DMS79 (cell line): ENCODE measurements at places on chromosomes 4 and X.

- DNase-seq: no peak
Measured at GRCh38 chr4:170875868-170876267, 786.1 kb upstream of the AADAT start.

DNA sequence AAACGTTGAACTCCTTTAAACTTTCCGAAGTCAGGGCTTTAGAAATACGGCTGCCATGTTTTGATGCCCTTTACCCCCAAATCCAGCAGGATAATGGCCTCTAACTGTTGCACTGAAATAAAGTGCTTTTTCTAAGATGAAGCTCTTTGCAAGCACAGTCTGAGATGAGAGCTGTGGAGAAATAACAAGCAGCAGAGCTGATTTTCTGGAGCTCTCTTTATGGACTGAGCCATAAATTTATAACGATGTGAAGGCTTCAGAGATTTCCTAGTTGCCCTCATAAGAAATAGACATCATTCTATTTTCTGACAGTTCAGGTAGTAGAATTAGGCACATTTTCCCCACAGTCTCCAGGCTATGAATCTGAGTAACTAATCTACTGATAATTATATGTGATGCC, 567.3 kb downstream of the PDHA2 start:
- DNase-seq: no peak

DNA sequence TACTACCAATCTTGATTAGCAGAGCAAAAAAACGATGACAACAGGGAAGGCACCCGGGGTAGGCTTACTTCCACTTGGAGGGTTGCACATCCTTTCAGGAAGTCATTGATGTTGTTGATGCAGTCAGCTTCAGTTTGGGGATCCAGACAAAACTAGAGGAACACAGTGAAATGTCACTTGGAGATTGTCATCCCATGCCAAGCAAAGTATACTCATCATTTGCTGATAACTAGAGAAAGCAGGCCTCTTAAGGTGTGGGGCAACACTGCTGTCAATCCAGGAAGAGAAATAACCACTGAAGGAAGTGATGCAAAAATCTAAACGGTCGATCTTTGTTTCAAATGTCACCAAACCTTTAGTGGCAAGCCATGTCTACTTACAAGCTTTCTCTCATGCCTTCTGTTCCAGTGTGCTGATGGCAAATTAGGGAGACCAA, 1.4 kb downstream of the ARHGEF6 start:
- DNase-seq: no peak

DNA sequence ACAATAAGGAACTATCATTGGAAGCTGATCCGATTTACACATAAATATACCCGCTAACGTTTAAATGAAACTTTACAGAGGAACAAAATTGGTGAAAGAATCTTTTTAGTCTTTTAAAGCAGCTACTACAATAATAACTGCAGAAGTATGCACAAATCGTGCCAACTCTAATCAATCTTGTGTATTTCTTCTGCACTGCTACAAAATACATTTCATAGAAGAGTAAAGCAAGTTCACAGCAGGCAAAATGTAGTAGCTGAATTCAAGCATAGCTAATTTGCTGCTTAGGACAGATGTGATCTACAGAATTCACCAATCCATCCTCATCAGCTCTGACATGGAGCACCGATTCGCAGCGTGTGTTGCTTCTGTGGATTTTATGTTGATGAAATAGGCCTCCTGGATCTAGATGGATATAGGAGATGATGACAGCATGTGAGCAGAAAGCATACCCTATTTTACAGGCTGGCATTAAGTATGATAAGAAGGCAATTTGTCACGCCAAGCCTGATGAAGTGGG, 367.3 kb upstream of the FGF13 start:
- DNase-seq: no peak

- DNase-seq: no peak
Measured at GRCh38 chr4:163473130-163473529, 424 bp downstream of the TKTL2 start.

GRCh38 chr4:141002323-141002805, 130.9 kb downstream of the RNF150 start:
- no peak for DNase-seq

DNA sequence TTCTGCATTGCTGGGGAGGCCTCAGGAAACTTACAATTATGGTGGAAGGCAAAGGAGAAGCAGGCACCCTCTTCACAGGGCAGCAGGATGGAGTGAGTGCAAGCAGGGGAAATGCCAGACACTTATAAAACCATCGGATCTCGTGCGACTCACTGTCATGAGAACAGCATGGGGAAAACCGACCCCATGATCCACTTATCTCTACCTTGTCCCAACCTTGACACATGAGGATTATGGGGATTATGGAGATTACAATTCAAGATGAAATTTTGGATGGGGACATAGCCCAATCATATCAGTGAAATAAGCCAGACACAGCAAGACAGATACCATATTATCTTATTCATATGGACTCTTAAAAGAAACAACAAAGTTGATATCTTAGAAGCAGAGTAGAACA, 134.9 kb downstream of the C4orf33 start:
- no peak for DNase-seq

GRCh38 chrX:20252381-20253231, 14.1 kb downstream of the RPS6KA3 start:
- no peak for DNase-seq

- DNase-seq: no peak
Measured at GRCh38 chr4:185142564-185142911, 528 bp upstream of the SLC25A4 start.

GRCh38 chr4:6502147-6502546, 29.7 kb upstream of the PPP2R2C start:
- DNase-seq: no peak

DNA sequence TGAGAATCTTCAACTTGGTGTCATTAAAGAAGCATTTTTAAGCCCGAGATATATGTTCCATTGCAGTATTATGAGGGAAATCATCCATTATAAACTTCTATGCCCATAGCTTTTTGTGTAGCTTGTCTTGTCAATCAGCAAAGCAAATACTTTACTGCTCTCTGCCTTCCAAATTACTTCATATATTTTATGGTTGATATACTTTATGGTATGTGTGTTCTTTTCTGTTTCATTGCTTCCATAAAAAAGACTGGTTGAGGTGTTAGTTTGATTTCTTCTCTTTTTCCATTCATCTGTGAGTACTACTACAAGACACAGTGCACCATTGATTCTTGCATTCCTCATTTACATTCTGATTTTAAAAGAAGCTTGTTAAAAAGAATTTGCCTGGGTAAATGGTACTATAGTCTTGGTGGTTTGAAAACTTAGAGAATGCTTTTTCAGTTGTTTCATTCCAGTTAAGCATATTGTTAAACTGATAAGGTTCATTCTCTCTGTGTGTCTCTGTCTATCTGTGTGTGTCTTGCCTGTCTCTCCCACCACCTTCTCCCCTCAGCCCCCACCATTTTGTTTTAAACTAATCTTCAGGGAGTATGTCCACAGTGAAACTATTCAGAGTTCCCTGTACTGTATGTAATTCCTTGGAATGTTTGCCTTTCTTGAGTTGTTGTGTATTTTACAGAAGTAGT, 27.1 kb downstream of the STAG2 start:
- DNase-seq: no peak

- no peak for DNase-seq
Measured at GRCh38 chrX:83022020-83022419, 486.1 kb upstream of the POU3F4 start.

- no peak for DNase-seq
Measured at GRCh38 chr4:169840554-169840953, 82.8 kb upstream of the HPF1 start.

DNA sequence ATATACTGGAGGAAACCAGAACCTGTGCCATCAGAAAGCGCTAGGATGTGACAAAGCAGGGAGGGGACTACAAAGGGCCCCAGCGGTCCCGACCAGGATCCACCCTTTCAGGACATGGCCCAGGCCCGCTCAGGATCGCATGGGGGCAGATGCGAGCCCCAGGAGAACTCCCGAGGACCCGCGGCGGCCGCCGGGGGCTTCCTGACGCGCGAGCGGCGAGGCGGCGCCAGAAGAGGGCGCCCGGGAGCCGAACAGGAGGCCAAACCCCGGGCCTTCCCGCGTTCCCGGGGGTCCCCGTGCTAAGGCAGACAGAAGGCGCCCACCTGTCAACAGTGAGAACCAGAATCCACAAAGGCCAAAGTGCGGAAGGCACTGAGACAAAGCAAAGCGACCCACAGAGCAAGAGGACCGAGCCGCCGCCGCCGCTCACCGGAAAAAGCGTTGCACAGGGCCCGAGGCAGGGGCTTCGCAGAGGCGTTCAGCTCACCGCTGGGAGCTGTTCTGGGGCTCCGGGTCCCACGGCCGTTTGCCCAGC, 7.3 kb upstream of the OPN1LW start:
- peak; percentile 39 for DNase-seq

DNA sequence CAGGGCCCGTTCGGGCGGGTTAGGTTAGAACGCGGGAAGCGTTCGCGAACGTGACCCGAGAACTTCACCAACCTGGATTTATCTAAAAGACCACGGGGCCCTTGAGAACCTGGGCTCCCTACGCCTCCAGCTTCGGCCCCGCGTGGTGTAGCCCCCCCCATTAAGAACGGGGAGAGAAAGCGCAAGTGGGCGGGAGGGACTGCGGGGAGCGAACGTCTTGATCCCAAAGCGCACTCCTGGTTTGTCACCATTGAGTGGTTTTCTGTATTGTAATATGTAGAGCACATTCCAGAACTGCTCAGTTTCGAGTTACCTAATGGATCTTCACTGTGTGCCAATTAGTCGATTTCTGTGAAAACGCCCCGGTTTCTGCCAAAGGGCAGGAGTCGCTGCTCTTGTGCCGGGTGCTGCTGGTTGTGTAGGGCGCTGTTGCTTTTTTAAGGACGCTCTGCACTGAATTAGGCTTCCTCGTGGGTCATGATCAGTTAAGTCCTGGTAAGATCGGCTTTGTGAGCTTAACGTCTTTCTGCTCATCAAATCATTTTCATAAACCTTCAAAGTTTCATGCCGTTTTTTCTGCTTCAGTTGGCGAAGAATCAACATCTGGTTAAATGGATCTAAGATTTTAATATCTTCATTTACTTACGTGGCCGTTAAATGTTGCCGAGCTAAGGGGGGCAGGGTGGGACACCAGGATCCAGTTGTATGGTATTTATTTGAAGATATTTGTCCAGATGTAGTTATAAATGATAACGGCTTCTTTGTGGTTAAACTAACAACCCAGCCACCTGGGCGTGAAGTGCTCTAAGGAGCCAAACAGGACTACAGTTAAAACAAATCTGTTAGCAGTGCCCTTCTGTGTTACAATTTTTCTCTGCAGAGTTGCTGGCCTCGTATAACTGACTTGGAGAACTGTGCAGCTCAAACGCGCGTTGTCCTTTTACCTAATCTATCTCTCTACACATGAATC, 809 bp downstream of the MND1 start:
- peak; percentile 16 for DNase-seq

DNA sequence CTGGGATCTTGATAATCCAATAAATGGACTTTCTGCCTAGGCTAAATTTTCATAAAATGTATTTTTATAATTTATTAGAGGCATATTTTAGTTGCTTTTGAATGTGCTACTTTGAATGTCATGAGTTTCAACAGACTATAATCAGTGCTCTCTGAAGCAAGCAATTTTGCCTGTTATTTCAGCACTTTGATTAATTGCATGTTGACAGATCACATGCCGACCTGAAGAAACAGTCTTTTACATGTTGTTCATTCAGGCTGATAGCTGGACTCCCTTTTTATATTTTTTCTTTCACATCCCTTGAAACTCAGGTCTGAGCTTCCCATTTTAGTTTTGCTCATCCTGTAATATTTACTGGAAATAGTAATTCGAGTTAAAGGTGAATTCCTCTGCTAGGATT, 341.0 kb downstream of the NAP1L3 start:
- no peak for DNase-seq

- no peak for DNase-seq
Measured at GRCh38 chrX:47523713-47524166, 37.3 kb upstream of the ARAF start.

DNA sequence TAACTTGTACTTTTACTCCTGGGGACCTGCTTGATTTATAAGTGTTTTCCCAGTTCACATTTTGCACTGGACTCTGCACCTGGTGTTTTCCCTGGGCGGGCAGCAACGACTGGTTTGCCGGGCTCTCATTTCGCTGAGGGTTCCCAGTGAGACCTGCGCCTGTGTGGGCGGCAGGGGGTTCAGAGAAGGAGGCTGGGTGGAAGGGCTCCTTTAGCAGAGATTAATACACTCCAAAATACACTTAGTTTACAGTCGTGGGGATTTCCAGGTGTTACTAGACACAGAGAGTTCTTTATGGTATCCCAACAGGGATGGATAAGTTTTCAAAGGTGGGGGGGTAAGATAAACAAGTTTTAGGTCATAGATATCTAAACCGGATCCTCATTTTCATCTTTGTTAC, 53.0 kb upstream of the SHISA3 start:
- no peak for DNase-seq

DNA sequence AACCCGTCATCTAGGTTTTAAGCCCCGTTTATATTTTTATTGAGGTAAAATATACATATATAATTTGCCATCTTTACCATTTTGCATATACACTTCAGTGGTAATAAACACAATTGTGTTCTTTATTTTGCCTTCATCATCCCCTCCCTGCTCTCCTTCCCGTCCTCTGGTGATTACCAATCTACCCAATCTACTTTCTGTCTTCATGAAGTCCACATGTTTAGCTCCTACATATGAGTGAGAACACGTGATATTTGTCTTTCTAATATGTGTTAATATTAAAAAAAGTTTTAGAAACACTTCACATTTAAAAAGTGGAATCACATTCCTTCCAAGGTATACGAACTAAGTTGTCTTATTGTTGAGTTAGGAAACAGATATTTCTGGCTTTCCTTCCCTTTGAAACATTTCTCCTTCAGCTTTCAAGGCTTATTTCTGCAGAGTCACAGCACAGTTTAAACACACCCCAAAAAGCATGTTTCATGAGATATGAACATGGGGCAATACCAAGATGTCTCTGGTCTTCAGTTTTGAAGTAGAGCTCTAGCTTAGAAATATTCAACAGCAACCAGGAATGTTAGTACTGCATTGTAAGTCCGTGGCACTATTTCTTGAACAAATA, 35.9 kb downstream of the GYPA start:
- no peak for DNase-seq

DNA sequence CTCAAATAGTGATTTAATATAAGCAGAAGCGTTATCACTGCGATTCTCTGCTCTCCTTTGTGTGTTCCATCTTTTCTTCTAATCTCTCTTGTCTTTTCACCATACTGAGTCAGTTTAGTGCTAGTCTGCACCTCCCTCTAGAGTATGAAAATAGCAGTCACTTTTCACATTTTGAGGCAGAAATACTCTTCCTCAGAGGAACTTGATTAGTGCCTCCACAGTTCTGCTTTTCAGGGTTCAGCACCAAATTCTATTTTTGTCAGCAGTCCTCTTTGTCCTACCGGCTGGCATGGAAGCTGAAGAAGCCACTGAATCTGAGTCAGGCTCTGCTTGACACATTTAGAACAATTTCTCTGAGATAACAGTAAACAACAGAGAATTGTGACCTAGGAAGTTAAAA, 49.7 kb upstream of the ANKRD17 start:
- no peak for DNase-seq
